Naive thymus-derived CD8-positive, alpha-beta T cell (primary cell): ENCODE measurements at places on chromosomes 3 and 15. TPM values are rescaled to one million over a fixed set of nuclear protein-coding genes. Genes with fewer than 3 reads are reported as not detected.

DNA sequence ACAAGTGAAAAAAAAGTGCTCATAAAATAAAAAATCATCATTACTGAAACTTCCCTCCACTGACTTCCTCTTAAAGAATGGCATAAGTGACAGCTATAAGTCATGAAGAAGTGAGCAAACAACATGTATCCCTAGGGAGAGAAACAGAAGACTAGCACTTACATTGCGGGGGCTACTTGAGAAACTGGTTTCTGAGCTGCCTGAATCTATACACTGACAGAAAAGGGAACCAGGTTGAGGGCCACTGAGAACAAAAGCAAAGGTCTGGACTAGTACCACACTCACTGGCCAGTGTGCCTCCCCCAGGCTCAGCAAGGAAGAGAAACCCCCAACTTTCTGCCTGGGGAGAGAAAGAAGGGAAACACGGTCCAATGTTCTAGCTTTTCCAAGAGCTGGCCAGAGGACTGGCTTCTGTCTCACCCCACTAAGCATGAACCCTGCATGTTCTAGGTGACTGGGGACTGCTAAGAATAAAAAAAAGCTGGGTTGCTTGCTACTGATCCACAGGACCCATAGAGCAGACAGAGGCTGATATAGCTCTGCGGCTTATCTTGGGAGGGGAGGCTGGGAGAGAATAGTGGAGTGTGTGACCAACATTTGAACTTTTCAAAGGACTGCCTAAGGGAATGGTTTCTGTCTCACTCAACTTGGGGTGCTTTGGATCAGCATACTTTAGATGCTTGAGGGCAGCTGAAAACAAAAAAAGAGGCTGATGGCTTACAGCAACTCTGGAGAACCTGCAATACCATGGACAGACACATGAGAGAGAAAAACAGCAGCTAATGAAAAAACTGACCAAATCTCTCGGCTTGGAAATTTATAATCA lies 8.1 kb downstream of the RAD18 start:
- H3K4me3 ChIP-seq, result no peak overlapping the region
- H3K36me3 ChIP-seq, result no peaks in the 10 kb centered on the region
- H3K27ac ChIP-seq, result no peak overlapping the region
- H3K27me3 ChIP-seq, result no peaks in the 10 kb centered on the region
- peaks cover 8% of the 10 kb centered on the region for H3K4me1 ChIP-seq

GRCh38 chr3:12585970-12586369 lies 29.1 kb downstream of the MKRN2 start:
- no peak overlapping the region for H3K27ac ChIP-seq
- H3K36me3 ChIP-seq, result peaks cover 17% of the 10 kb centered on the region
- H3K27me3 ChIP-seq, result no peaks in the 10 kb centered on the region
- no peak overlapping the region for H3K4me3 ChIP-seq
- DNase-seq, result no peak

The C2CD4A gene
- polyA plus RNA-seq, result not detected

The ADAMTS9 gene
- not detected for polyA plus RNA-seq

DNA sequence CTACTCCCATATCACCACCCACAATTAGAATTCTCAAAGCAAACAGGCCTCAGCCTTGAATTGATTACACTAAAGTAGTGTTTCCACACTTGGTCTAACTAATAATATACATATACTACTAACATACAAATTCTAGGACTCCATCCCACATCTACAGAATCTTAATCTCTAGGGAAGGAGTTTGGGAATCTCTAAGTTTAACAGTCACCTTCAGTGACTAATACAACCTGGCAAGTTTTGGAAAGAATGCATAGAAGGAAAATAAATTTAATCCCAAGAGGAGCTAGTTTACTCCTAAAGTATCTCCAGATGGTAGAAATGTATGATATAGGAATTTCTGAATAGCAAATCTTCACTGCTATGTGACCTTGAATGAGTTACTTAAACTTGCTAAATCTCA lies 9.1 kb downstream of the CLPX start:
- no peaks in the 10 kb centered on the region for H3K27me3 ChIP-seq
- DNase-seq, result no peak
- no peak overlapping the region for H3K27ac ChIP-seq
- no peak overlapping the region for H3K4me3 ChIP-seq
- H3K4me1 ChIP-seq, result peaks cover 3% of the 10 kb centered on the region

GRCh38 chr15:47718497-47719437 lies 1.5 kb downstream of the SEMA6D start:
- peaks cover 3% of the 10 kb centered on the region for H3K36me3 ChIP-seq
- DNase-seq, result no peak
- peaks cover 66% of the 10 kb centered on the region for H3K27me3 ChIP-seq
- no peaks in the 10 kb centered on the region for H3K4me1 ChIP-seq
- H3K27ac ChIP-seq, result no peak overlapping the region

The LEO1 gene
- 19.6 TPM for polyA plus RNA-seq

DNA sequence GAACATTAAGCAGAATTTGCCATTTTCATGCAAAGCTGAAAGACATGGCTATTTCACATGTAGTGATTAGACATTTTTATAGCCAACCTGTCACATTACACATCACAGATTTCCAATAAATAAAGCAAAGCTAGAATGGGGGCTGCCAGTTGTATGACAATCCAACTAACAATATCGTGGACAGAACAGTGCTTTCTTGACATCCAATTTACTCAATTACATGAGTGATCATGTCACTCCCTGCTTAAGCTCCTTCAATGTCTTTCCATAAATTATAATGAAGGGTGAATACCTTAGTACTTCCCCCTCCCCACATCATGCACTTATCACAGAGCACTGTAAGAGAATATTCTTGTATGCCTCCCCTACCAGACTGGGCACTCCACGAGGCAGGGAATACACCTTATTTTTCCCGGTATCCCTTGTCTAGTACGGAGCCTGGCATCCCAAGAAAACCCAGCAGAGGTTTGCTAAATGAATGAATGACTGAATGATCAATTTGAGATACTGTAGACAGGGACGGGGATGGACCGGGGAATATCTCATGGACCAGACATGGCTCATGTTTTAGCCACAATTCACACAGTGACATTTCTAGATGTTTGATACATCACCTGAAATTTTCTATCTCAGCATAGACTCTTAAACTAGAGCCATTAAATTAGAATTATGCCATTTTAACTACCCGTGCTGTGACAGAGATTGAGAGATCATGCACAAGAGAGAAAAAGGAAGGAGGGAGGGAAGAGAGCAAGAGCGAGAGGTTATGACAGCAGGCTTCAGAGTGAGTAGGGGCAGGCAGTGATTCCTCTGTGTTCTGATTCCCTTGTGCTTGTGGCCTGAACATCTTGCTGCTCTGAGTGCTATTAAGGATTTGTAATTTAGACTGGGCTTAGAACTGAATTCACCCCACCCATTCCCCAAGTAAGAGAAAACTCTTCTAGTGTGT lies 77.7 kb downstream of the EPHB1 start:
- no peak overlapping the region for H3K27ac ChIP-seq
- H3K36me3 ChIP-seq, result no peaks in the 10 kb centered on the region
- DNase-seq, result no peak
- H3K27me3 ChIP-seq, result peaks cover 8% of the 10 kb centered on the region
- H3K4me1 ChIP-seq, result no peaks in the 10 kb centered on the region

The GOLGA6L10 gene
- not detected for polyA plus RNA-seq

- no peaks in the 10 kb centered on the region for H3K27me3 ChIP-seq
- H3K36me3 ChIP-seq, result no peaks in the 10 kb centered on the region
- no peak overlapping the region for H3K4me3 ChIP-seq
- H3K27ac ChIP-seq, result no peak overlapping the region
Measured at GRCh38 chr3:18687286-18687685, 262.1 kb upstream of the SATB1 start.
